ENCODE measurements at places on chromosomes 5 and 9. TPM values are rescaled to one million over a fixed set of nuclear protein-coding genes. Genes with fewer than 3 reads are reported as not detected.

The FLT4 gene
- total RNA-seq: 1.9 TPM

The FBLL1 gene
- total RNA-seq: 0.26 TPM

The PCDHGA2 gene
- total RNA-seq: 0.39 TPM

The EXOSC3 gene
- total RNA-seq: 18.1 TPM

The PLPP7 gene
- 5.1 TPM for total RNA-seq

The PCDHGB6 gene
- 5.7 TPM for total RNA-seq

The DIMT1 gene
- 26.3 TPM for total RNA-seq

The GRM6 gene
- total RNA-seq: not detected
